LoVo (cell line): ENCODE measurements at places on chromosomes 2 and 18.
A peak's percentile ranks its signal among the peaks of the same experiment; 100 is the strongest.

DNA sequence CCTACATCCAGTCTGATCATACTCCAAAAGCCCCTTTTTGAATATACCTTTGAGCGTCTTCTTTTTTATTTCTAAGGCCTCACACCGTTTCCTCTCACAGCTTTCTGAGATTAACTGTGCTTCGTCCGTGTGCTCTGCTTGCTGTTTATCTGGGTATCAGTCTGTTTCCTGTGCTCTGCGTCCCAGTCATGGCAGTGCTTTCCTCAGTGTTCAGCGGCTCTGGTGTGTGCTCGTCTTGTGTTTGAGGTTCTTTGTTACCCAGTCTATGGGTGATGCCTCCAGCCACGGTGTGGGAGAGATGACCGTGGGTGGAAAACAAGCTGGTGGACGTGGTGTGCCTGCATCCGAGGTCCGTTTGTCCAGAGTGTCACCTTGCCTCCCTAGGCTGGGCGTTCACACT, 33.6 kb upstream of the BIN1 start:
- no peak for DNase-seq

GRCh38 chr2:134919341-134920210, 954 bp downstream of the CCNT2 start:
- peak; percentile 12 for DNase-seq

GRCh38 chr2:235366390-235366789, 127.5 kb upstream of the AGAP1 start:
- DNase-seq = no peak

GRCh38 chr18:48590678-48591077, 51.8 kb downstream of the CTIF start:
- peak; percentile 54 for DNase-seq

DNA sequence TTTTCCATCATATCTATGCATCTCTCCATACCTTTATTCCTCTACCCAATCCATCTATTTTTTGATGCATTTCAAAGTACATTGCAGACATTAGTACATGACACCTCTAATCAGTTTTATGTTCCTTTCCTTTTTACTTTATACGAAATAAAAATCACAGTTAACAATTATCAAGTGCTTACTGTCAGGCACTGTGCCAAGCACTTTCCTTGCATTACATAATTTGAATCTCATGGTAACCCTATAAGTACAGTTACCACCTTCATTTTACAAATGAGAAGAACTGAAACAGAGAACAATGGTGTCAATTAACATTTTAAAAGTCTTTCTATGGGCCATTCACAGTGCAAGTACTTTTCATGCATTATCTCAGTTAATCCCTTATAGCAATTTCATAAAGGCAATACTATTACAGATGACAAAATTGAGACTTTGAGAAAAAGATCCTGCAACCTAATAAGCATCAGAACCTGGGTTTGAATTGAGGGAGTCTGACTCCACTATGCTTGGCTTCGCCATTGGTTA, 544.4 kb upstream of the TNP1 start:
- DNase-seq = no peak

DNA sequence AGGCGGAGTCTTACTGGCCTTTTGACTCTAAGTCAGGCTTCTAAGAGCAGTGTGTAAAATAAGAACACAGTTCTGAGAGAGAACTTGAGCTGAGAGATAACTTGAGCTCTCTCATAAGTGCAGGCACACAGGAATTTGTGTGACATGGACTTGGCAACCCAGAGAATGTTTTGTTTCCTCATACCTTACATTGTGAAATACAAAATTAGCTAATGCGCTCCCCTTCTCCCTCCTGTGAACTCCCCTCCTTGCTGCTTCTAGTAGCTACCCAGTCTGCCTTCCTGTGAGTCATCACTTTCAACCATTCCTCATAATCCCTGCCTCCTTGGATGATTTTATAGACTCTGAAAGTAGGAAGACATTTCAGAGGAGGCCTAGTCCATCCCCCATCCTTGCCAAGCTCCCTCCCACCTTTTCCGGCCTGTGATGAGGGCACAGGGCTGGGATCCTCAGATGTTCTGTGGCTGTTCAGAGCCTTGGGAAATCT, 22.6 kb downstream of the FER1L5 start:
- peak; percentile 45 for DNase-seq

DNA sequence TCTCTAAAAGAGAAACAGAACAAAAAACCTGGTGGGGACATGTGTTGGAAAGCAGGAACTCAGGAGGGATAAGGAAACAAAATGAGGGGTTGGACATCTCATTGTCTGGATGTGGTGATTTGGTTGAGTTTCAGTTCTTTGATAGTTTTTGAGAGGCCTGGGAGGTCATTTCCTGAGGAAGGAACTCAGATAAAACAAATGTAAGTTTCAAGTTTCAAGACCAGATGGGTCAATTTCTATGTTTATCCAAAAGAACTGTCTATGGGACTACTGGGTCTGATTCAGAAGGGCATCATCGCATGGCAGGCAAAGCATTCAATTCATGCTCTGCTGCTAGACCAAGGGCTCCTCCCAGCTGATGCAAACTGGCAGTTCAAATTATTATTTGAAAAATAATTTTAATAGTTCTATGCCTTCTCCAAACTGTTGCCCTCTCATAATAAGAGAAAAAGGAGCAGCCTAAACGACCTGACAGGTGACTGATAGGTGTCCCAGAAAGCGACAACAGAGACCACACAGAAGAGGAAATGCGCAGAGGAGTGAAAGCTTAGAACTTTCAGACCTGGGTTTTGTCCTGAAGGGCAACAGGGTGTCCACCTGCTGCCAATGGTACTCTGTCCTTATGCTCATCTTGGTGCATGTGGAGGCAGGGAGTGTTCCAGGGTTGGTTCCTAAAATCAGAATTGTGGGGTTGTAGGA, 39.3 kb upstream of the SH3RF3 start:
- DNase-seq = no peak

GRCh38 chr2:27379836-27380625, 503 bp downstream of the ZNF513 start:
- no peak for DNase-seq

DNA sequence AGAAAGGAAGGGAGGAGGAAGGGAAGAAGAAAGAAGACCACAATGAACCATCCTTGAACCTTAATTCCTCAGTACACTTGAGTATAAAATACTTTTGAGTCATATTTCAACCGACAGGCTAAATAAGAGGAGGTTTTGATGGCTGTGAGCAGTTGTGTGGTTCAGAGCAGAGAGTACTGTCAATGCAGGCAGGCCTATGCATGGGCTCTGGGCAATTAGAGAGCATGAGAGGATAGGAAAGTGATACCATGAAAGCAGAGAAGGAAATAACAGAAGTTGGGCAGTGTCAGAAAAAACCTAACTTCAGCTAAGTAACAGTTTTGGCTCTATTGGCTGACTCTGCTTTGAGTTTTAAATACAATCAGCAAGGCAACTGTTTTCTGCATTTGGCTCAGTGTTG, 123.6 kb upstream of the STK17B start:
- no peak for DNase-seq

- DNase-seq = no peak
Observed at GRCh38 chr2:101299604-101300003, 8.9 kb downstream of the RNF149 start.

- DNase-seq = no peak
Observed at GRCh38 chr18:79901665-79902064, 49.8 kb downstream of the SLC66A2 start.

DNA sequence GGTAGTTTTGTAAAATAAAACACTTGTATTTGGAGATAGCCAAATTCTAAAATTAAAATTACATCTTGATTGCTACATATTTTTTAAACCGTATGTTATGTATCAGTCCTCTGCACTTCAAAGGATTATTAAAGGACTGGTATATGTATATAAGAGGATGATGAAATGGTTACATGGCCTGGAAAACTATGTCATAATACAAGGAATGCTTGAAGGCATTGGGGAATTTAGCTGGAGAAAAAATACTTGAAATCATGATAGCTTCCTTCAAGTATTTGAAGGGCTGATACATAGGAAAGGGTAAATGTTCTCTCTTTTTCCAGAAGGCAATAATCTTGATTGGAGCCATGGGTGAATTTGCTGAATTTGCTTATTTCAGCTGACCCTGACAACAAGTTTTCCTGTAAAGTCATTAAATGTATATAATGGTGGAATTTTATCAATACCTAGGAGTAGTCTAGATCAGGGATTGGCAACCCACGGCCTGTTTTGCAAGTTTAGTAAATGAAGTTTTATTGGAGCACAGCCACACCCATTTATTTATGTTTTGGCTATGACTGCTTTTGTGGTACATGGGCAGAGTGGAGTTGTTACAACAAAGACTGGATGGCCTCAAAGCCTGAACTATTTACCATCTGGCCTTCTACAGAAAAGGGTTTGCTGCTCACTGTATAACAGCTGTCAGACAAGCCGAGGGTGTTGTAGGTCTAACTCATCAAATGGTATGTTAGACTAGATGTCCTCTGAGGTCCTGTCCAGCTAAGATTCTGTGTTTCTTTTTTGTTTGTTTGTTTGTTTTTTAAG, 34.4 kb downstream of the ACYP2 start:
- DNase-seq = no peak

GRCh38 chr2:28352610-28353195, 40.0 kb upstream of the FOSL2 start:
- no peak for DNase-seq

DNA sequence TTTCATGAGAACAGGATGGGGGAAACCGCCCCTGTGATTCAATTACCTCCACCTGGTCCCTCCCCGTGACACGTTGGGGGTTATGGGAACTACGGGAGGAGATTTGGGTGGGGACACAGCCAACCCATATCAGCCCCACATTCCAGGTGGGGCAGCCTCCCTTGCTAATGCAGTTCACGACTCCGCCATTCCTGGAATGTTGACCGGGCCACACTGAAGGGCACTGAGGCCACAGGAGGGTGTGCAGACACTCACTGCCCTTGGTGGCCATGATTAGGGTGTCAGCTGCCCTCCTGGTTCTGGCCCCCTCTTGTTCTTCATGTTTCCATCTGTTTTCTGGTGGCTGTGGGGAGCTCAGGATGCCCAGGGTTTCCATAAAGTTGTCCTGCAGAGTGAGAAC, 176.3 kb downstream of the TWIST2 start:
- DNase-seq = no peak

DNA sequence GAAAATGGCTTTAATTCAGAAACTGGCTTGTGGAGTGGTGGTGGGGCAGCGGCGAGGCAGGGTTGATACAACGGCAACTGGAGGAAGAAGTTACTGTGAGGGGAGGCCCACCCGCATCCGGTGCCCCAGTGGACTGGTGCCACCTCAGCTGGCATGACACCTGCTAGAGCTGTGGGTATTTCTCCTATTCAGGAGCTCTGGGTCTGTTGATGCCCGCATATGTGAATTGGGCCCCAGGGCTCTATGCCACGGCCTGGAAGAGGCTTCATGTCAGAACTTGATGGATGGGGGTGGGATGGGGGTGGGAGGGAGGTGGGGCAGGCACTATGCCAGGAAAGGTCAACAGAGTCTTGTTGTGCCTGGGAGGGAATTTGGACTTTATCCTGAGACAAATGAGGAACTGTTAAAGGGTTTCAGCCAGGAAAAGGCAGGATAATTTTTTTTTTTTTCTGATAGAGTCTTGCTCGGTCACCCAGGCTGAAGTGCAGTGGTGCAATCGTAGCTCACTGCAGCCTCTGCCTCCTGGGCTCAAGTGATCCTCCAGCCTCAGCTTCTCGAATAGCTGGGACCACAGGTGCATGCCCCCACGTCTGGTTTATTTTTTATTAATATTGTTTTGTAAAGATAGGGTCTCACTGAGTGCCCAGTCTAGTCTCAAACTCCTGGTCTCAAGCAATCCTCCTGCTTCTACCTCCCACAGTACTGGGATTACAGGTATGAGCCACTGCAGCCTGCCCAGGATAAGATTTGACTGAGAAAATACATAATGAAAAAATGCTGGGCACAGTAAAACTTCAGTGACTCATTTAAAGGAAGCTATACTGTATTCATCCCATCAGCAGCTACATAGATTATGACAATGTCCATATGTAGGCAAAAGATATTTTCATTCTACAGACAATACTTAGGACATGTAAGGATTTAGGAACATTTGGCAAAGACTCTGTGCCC, 52.6 kb downstream of the SH2D6 start:
- peak; percentile 66 for DNase-seq

DNA sequence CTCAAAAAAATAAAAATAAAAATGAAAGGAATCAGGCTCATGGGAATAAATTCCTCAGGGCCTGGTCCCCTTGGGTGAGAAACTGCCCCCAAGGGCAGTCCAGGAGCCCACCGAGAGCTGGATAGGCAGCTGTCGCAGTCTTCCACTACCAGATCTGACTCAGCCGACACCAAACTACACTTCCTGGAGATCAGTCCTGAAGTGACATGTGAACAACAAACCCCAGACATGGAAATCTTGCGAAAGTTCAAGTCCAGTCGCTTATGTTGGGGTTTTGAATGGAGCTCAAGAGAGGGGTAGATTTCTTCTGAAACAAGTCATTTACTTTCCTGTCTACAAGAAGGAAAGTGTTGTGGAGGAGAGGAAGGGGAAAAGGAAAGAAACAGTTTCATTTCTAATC, 12.9 kb downstream of the ADCY3 start:
- no peak for DNase-seq

- no peak for DNase-seq
Observed at GRCh38 chr2:178273787-178274360, 79.6 kb downstream of the OSBPL6 start.

- no peak for DNase-seq
Observed at GRCh38 chr2:88199912-88200682, 30.0 kb downstream of the THNSL2 start.

DNA sequence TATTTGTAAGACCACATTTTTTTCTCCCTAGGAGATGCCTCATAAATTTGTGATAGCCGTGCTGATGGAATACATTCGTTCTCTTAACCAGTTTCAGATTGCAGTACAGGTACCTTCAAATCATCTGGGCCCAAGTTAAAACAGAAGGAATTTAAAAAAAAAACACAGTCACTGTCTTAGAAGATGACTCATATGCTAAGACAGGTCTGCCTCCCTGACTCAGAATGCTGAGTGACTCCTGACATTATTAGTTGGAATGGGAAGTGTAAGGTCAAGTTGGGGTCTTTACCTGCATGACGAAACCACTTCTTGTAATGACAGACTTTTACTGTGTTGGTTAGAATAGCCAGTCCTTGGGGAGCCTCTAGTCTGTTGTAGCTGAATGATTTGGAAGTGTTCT, 26.3 kb downstream of the RMC1 start:
- peak; percentile 11 for DNase-seq
